ENCODE measurements at places on chromosomes 3 and 15.

DNA sequence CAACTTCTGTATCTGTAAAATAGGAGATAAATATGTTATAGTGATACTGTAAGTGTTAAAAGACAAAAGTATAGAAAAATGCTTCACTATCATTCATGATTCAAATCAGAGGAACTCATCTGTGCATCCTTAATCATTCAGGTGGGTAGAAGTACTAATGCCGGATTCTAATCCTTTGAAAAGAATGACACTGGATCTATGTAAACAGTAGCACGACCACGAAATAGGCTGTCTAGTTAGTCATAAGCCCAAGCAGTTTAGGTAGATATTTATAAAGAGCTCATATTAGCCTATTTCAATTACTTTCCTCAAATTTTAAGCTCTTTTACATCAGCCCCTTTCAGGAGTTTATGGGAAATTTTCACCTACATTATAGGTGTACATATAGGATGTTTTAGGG lies 437.9 kb downstream of the SOX2 start:
- no peak for DNase-seq

- no peak for DNase-seq
Measured at GRCh38 chr3:50850639-50851511, 176.1 kb downstream of the DOCK3 start.

DNA sequence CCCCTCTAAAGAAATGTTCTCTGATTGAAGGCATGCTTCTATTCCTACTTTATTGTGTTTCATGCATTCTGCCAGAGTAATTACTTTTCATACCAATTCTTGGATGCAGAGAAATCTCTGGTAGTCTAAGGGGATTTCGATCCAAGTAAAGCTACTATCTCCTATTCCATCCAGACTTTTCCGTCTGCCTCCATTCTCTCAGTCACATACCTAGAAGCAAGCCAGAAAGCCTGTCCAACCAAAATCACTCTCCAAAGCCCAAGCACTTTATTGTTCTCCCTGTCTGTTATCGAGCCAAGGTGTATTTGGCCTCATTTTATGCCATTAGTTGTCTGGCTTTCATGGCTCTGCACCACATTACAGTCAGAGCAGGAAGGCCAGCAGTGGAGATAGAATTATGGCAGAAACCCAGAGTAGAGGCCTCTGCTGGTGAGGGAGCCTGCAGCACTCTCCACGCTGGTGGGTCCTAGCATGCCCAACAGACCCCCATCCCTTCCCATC lies 95.9 kb downstream of the SLC49A4 start:
- DNase-seq = no peak

DNA sequence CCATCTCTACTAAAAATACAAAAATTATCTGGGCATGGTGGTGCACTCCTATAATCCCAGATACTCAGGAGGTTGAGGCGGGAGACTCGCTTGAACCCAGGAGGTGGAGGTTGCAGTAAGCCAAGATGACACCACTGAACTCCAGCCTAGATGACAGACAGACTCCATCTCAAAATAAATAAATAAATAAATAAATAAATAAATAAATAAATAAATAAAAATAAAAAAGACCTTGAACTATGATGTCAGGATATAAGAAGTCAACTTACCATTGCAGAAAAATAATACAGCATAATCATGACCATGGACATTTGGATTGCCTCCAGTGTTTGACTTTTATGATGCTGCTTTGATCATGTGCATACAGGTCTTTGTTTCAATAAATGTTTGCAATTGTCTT lies 484.3 kb upstream of the ROBO1 start:
- no peak for DNase-seq

GRCh38 chr3:86985181-86985826 lies 5.6 kb downstream of the VGLL3 start:
- DNase-seq = peak; percentile 59

GRCh38 chr15:51907136-51907862 lies 64.3 kb downstream of the LEO1 start:
- DNase-seq = peak; percentile 25

DNA sequence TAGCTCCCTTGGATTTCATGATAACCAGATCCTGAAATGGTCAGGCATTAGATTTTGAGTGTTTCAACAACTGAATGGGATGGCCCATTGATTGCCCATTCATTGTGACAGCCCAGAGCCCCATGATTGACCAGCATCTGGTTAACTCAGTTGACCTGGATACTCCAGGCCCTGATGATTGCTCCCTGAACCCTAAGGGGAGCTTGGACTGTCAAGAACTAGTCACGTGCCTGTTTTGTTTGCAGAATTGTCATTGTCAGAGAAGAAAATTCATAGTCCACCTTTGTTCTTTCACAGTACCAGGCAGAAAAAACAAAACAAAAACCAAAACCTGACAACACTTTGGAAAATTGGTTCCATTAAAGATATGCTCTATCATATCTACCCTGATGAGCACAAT lies 241.3 kb upstream of the ONECUT1 start:
- DNase-seq = no peak

DNA sequence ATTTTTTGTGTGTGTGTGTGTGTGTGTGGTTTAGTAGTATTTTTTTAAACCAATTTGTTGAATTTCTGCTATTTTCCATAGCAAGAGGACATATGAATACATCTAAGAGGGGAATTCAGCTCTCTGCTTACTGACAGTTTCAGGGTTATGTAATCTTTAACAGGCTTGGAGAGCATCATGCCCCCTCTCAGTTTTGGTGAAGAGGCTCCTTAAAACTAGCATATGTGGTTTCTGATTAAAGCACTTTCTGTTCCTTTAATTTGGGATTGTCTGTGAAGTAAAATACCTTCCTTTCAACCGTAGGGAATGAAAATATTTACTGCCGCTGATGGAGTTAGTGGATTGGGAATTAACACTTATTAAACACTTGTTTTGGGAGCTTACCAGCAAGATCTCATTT lies 19.4 kb upstream of the NFKBIZ start:
- no peak for DNase-seq

DNA sequence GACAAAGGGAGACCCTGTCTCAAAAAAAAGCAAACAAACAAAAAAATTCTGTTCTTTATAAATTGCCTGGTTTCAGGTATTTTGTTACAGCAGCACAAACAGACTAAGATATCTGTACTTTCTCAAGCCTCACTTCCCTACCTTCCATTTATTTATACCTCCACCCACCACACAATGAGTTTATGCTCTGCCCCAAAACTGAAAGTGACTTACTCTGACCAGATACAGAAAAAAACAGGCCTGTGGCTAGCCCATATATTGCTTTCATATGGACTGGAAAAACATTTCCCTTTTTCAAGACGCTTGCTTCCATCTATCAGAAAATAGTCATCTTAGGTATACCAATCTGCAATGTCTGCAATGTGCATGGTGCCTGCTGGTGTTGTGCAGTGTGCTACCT lies 8.7 kb upstream of the GPD1L start:
- no peak for DNase-seq

Data from astrocyte (in vitro differentiated cells and primary cell).